ENCODE measurements at places on chromosomes 11 and 22.

- DNase-seq: no peak
- peak overlapping the region; percentile 98 for H3K27ac ChIP-seq
- H3K36me3 ChIP-seq: peaks cover 14% of the 10 kb centered on the region
Measured at GRCh38 chr11:34104680-34105078, 750 bp upstream of the NAT10 start.

- H3K36me3 ChIP-seq: no peaks in the 10 kb centered on the region
- DNase-seq: no peak
- H3K27ac ChIP-seq: no peak overlapping the region
- no peaks in the 10 kb centered on the region for H3K27me3 ChIP-seq
- H3K4me3 ChIP-seq: no peak overlapping the region
Measured at GRCh38 chr11:34680918-34681586, 60.2 kb downstream of the EHF start.

DNA sequence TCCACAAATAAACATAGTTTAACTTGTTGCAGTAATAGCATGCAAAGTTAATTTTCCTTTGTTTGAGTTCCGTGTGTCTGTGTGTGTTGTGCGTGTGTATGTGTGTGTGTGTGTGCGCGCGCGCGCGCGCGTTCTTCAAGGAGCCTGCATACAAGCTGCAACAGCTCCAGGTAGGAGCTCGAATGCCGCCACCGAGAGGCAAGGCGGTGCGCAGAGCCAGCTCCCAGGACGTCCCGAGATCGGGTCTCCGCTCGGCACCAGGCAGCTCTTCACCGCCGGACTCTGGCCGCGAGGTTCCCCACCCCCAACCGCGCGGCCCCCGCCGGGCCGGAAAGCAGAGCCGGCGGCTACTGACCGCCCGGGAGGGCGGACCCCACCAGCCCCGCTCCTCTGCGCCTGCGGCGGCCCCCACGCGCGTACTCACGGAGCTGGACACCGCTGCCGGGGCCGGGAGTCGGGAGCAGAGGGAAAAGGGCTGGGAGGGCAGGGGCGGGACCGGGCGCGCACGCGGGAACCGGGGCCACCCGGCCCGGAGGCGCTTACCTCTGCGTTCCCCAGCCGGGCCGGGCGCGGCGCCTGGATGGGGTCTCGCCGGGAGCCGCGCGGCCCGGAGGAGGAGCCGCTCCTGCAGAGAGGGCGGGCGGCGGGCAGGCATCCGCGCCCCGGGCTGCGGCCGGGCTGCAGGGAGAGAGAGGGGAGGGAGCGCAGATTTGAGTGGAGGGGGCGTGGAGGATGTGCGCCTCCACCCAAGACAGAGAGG lies 40.4 kb upstream of the AKIP1 start:
- H3K4me1 ChIP-seq: peaks cover 12% of the 10 kb centered on the region
- peak overlapping the region; percentile 62 for H3K4me3 ChIP-seq
- H3K27me3 ChIP-seq: peaks cover 17% of the 10 kb centered on the region
- no peak for DNase-seq

DNA sequence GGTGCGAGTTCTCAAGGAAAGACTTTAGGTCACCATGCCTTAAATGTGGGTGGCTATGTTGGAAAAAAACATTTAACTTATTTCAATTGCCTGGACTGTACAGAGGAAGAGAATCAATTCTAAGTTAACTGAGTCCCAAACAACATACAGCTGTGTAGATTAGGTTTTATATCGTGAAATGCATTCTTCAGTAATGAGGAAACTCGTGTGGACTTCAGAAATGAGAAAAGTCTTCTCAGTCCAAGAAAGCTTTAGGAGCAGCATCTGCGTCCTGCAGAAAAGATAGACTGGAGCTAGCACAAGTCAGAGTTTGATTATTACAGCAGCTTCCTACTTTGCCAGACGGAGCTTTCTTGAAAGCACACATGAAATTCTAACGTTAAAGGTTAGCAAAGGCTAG lies 673.0 kb downstream of the OPCML start:
- H3K4me1 ChIP-seq: no peaks in the 10 kb centered on the region
- H3K27ac ChIP-seq: no peak overlapping the region
- DNase-seq: no peak
- no peak overlapping the region for H3K4me3 ChIP-seq
- no peaks in the 10 kb centered on the region for H3K36me3 ChIP-seq

- no peaks in the 10 kb centered on the region for H3K36me3 ChIP-seq
- no peaks in the 10 kb centered on the region for H3K27me3 ChIP-seq
- H3K4me3 ChIP-seq: no peak overlapping the region
- no peaks in the 10 kb centered on the region for H3K4me1 ChIP-seq
- H3K27ac ChIP-seq: no peak overlapping the region
Measured at GRCh38 chr11:83979593-83979992, 693.4 kb upstream of the CCDC90B start.

- H3K4me1 ChIP-seq: peaks cover 71% of the 10 kb centered on the region
- peak overlapping the region; percentile 91 for H3K27ac ChIP-seq
- no peaks in the 10 kb centered on the region for H3K27me3 ChIP-seq
- DNase-seq: peak; percentile 31
Measured at GRCh38 chr22:22037229-22037628, 54.6 kb upstream of the TOP3B start.

Data from memory B cell (primary cell).